ENCODE measurements at places on chromosomes 5 and 9.
A peak's percentile ranks its signal among the peaks of the same experiment; 100 is the strongest.

- DNase-seq = no peak
Observed at GRCh38 chr5:117246424-117246823, 671.8 kb upstream of the SEMA6A start.

- no peak for DNase-seq
Observed at GRCh38 chr5:74888117-74888516, 21.9 kb upstream of the FAM169A start.

GRCh38 chr5:158543539-158544387 lies 556.0 kb downstream of the EBF1 start:
- peak; percentile 15 for DNase-seq

DNA sequence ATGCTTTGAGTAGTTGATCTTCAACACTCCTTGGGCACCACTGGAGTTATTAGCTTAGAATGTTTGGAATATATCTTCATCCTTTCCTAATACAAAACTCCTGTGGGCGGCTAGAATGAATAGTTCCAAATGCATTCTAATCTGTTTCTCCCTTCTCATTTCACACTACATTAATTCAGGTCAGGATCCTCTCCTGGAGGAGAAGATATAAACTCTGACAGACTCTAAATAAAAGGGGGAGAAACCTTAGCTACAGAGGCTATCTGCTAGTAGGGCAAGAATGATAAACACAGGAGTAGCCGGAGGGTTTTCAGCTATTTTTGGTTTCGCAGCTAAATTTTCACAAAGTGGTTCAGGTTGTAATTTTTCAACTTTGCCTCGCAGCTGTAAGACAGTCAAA lies 45.2 kb upstream of the FAM240B start:
- no peak for DNase-seq

- DNase-seq = no peak
Observed at GRCh38 chr5:52772668-52773067, 15.0 kb upstream of the ITGA1 start.

DNA sequence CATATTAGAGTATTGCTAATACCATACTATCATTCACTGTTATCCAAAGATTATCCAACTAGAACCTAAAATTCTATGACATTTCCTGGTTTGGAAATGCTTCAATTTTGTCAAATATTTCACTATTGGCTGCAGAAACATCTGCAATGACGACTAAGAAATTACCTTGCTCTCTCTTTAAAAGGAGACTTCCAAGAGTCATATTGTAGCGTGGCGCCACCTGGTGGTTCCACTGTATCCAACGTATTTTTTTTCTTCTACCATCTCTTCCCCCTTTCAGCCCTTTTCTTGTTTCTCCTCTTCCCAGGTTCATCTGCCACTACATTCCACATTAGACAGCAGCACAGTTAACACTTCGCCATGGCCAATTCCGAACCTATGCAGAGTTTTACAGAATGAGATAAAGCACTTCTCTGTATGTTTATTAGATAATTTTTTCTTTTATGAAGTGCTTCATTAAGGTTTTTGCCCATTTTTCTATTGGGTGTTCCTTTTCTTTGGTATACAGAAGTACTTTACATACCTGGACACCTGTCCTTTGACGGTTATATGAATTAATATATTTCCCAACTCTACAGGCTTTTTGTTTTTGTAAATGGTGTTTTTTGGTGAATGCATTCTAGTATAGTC lies 153.5 kb downstream of the CDC42SE2 start:
- peak; percentile 67 for DNase-seq

DNA sequence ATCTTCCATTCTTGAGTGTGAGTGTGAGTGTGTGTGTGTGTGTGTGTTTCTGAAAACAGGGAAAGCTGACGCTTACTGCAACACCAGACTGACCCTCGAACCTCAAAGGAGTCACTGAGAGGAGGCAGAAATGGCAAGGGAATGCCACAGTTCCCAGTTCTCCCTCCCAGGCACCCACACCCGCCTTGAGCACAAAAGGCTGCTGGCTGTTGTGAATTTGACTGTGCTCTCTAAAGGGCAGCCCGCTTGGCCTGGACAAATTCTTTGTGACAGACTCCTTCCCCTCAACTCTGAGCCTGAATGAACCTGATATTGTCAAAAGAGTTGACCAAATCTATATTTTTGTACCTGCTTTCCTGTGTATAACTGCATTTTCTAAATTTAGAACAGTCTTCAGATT lies 245.7 kb upstream of the IRX2 start:
- DNase-seq = no peak

- DNase-seq = no peak
Observed at GRCh38 chr9:105076729-105077128, 148.8 kb upstream of the ABCA1 start.

DNA sequence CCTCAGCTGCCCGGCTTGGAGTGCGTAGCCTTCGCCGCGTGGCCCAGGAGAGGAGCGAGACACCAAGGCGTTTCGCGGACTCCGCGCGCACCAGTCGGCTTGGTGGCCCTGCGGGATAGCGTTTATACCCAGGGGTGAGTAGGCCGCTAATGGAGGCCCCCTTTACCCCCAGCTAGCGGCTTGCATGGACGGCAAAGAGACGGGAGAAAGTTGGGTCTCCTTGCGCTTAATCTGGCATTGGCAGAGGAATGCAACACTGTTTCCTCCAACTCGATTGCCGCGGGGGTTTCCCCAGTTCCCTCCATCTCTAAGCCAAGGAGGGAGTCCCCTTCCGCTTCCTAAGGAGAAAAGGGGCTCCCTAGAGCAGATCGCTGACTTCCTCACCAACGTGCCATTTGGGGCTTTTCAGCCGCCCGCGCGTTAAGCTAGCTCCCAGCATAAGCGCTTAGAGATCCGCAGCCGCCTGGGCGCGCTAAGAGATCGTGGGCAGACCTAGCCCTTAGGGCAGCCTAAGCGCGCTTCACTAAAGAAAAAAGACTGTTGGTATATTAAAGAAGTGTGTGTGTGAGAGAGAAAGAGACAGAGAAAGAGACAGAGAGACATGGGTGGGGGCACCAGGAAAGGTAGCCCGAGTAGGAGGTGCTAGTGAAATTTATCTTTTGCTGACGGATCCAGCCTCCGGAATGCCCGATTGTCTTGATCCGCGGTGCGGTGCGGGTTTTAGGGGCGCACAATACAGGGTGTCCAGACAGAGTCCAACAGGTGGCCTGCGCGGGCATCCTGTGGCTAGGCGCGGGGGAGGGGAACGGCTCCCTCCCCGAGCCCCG lies 597.9 kb upstream of the SGCD start:
- no peak for DNase-seq

GRCh38 chr5:146894753-146895521 lies 16.4 kb upstream of the PPP2R2B start:
- DNase-seq = no peak

DNA sequence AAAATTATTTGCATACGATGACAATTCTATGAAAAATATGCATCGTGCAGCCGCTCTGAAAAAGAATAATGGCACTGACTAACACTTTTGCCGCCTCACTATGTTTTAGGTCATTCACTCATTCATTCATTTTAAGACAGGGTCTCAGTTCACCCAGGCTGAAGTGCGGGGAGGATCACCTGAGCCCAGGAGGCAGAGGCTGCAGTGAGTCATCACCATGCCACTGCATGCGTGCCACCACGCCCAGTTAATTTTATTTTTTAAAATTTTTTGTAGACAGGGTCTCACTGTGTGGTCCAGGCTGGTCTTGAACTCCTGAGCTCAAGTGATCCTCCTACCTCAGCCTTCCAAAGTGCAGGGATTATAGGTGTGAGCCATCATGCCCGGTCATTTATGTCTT lies 37.0 kb downstream of the RAPGEF1 start:
- DNase-seq = no peak

DNA sequence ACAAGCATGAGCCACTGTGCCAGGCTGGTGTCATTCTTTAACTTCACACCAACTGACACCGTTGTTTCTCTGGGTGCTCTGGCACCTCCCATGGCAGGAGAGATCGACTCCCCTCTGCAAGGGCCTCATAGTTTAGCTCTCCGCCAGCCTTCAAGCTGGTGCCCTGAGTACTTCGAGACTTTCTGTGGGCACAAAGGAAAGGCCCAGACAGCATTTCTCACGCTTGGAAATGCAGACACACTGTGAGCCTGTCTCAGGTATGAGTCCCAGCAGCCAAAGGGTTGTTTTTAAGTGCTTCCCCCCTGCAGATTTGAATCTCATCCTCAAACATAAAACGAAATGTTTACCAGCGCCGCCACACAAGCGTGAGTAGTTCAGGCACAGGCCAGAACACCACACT lies 11.1 kb upstream of the TCF7 start:
- no peak for DNase-seq

- DNase-seq = no peak
Observed at GRCh38 chr5:168474319-168474718, 12.0 kb upstream of the RARS1 start.

DNA sequence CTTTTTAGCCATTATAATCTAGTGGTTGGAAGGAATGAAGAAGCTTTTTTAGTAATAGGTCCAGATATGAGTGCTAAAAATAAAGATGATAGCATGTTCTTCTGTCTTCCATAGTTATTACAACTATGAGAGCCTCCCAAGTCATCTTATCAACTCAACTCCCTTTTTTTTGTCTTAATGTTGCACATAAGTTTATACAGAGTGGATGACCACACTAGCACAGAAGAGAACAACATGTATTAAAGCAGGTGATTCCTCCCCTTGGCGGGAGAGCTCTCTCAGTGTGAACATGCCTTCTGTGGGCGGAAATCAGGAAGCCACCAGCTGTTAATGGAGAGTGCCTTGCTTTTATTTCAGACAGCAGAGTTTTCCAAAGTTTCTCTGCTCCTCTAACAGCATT lies 40.1 kb upstream of the STX17 start:
- DNase-seq = no peak

DNA sequence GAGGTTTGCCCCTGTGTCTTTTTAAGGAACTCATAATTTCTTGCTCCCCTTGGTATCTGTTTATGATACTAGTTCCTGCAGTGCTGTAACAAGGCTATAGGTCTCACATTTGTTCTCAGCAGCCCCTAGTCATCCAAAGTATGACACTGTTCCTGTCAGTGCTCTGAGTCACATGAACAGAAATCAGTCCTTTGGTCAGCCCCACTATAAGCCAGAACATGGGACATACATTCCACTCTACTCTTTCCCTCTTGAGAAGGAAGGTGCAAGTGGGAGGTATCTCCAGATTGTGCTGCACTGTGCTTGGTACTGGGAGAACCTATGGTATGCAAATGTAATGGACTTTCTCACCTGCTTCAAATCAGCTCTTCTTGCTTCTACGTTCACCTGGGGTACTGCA lies 87.0 kb downstream of the IARS1 start:
- no peak for DNase-seq

GRCh38 chr5:101142102-101142501 lies 239.0 kb upstream of the ST8SIA4 start:
- DNase-seq = no peak

GRCh38 chr9:4489919-4490704 lies at the start of gene SLC1A1:
TSS of gene SLC1A1 (plus strand) at chr9:4490468. CDS start at chr9:4490680, 212 bp downstream.
- DNase-seq = peak; percentile 55
